ACHN (cell line): ENCODE measurements at places on chromosomes 6 and 20.
A peak's percentile ranks its signal among the peaks of the same experiment; 100 is the strongest.

- no peak for DNase-seq
Observed at GRCh38 chr20:62515280-62515679, 39.5 kb upstream of the GATA5 start.

DNA sequence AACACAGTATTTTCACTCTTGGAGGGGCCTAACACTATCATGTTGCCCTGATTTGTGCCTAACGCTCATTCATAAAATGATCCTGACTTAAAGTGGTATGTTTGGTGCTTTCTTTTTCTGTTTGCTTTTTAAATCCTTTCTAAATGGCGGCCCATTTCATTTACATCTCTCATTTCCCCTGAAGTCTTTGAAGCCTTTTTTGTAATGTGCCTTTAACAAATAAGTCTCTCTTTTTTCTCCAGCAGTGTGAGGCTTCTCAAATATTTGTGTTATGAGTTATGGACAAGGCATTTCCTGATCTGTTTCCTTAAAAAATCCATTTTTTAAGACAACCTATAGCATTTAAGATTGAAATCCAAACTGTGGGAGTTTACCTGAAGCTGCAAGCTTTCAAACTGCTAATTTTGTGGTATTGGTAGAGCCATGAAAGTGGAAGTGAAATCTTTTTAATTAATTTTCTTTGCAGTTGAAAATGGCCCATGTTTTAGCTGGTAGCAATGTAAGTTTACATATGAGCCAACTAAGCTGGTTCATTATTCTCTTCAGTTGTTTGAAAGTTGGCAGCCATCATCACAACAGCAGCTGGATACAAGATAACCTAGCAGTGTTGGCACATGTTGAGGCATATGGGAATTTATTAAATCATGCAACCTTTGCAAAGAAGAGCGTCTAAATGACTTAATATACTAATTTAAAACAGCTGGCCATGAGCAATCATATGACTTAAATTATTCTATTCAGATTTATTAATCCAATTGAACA, 469.7 kb downstream of the CDKAL1 start:
- no peak for DNase-seq

DNA sequence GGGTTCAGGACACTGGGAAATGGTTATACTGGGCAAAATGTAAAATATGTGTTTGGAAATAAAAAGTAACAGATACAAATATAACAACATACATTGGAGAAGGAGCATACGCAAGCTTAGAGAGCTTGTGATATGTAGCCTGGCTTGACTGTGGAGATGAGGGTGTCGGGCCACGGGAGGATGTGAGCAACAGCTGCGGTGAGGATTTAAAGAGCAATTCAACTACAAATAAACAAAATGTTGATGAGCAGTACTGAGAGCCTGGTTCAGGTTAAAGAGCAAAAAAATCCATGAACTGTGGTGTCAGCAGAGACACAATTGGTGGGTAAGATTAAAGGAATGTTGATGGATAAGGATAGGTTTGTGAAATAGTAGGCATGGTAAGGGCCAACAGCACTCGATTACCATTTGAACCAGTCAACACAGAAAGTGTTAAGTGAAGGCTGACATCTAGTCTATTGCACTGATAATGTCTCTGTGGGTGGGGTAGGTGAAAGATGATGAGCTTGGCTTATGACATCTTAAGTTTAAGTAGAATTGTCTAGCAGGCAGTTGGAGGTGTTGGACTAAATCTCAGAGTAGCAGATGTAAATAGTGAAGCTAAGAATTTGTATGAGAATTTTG, 723.2 kb downstream of the EPM2A start:
- DNase-seq, result no peak

- no peak for DNase-seq
Observed at GRCh38 chr20:53656293-53657202, 62.9 kb upstream of the ZNF217 start.

GRCh38 chr20:33076662-33077372, 2.6 kb upstream of the BPIFB4 start:
- DNase-seq, result peak; percentile 9

GRCh38 chr6:1461207-1461606, 71.8 kb downstream of the FOXF2 start:
- DNase-seq, result peak; percentile 38
